ENCODE measurements at places on chromosomes 11 and 22.

DNA sequence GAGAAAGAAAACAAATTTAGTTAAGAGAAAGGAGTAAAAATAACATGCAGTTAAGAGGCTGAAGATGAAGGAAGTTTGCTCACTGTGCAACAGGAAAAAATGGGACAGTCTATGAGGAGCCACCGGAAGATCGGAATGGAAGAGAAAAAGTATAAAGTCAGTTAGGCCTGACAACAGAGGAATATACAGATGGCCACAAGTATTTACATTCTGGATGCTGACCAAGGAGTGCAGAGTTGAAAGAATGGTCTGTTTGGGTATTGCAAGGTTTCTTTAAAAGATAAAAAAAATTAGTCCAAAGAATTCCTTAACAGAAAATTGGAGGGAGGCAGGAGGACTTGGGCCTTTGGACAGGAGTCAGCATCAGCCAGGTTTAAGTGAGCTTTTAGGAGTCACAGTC, 37.5 kb downstream of the RBFOX2 start:
- no peak for DNase-seq

DNA sequence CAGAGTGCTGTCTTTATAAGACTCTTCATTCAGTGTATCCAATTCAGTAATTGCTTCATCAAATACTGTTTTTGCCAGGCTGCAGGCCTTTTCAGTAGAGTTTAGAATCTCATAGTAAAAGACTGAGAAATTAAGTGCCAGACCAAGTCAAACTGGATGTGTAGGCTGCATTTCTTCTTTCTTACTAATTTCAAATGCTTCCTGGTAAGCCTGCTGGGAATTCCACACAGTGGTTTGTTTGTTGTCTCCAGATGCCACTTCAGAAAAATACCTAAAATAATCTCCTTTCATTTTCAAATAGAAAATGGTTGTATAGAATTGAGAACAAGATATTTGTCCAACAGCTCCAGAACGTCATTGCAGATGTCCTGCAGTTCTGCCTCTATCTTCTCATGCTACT, 34.7 kb downstream of the LDHAL6A start:
- DNase-seq: no peak

DNA sequence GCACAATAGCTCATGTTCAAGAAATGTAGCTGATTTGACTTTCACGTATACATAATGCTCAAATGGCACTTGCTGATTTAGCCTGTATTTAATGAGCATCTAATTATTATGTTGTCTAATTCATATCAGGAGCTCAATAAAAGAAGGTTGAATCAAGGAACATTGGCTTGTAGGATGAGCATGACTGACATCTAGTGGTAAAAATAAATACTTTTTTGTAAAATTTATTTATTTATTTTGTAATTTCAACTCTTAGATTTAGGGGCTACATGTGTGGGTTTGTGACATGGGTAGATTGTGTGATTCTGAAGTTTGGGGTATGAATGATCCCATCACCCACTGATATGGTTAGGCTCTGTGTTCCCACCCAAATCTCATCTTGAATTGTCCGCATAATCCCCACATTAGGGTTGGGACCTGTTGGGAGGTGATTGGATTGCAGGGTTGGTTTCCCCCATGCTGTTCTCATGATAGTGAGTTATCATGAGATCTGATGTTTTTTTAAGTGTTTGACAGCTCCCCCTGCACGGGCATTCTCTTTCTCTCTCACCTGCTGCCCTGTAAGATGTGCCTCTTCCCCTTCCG, 1.7 kb upstream of the OR52E5 start:
- no peak for DNase-seq

DNA sequence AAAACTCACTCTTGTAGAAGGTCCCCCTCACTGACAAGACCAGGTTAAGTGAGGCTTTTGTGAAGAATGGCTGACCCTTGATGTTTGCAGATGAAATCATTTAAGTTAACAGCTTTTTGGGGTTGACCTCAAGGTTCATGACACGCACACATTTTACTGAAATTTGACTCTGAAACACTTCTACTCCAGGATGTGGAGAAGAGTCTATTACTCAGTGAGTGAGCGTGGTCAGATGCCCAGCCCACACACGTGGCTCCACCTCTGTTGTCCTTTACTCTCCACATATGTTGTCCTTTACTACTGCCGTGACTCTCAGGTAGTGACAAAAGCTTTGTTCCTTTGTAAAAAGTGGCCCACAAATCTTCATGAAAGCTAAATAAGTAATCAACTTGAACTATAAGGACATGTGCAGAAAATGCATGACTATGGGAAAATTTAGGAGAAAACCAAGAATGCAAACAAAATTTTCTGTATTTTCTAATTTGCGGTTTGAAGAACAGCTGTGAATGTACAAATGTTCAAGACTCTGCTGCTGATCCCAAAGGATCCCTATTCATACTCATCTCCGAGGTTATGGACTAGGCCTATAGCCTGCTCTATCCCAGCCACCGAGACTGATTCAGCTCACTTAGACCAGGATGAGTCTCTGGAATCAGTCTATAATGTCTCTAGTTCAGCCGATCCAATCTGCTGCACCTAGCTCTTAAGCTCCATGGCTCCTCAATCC, 22.4 kb downstream of the XRRA1 start:
- DNase-seq: no peak

DNA sequence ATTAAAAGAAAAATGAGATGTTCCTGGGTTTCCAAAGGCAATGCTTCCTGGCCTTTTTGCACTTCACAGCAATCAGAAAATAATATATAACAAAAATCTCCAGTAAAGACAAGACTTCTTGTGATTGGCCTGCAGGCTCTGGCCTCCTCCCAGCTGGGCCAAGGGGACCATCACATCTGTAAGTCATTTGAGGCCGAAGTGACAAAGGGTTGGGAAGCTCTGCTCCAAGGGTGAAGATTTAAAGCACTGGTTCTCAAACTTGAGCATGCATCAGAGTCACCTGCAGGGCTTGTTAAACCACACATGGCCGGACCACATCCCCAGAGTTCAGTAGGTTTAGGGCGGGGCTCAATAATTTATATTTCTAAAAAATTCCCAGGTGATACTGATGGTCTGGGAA, 32.1 kb downstream of the ARFGAP2 start:
- no peak for DNase-seq

DNA sequence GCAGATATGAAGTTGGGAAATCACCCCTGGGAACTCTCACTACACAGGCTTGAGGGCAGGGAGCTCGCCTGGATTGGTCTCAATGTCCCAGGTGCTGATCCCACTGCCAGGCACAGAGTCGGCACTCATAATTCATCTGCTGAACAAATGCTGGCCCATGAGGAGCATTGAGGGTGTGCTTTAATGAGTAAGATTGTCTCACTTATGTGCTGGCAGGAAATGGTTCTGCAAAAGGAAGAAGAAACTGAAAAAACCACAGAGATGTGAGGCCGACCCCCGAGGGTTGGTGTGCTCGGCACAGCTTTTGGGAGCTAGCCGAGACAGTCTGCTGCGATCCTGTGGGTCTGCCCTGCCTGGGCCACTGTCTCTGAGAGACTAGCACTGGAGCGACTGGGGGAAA, 9.4 kb downstream of the PLAAT2 start:
- DNase-seq: no peak

- DNase-seq: no peak
Observed at GRCh38 chr11:109062871-109063270, 359.1 kb upstream of the C11orf87 start.

DNA sequence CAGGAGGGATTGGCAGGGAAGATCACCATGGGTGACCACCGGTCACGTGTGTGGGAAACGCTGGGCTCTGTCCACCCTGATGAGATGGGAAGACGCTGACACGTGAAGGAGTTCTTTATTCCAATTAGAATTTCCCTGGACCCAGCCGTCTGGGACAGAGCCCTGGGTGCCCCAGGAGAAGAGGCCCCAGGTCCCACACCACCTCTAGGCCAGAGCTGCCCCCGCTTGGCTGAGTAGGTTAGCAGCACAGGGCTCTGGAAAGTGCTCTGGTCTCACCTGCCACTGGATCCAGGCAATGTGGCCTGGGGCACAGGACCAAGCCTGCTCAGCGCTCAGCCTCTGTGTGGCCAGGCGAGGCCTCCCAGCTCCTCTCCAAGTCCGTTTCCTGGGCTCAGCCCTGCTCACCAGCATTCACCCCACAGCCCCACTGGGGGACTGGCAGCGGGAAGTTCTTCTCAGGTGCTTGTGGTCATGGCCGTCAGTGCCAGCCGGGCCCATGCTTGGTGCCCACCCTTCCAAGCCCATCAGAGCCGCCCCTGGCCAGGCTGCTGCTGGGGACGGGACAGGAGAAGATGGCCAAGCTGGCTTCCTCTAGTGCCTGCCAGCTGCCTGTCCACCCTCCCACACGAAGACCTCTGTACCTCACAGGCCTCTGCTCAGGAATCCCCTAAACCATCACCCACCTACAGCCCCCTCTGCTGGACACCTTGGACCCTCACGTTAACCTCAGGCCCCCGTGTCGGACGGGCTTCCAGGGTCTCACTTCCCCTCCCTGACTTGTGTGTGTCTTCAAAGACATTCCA, 62.5 kb upstream of the FGF3 start:
- DNase-seq: no peak

DNA sequence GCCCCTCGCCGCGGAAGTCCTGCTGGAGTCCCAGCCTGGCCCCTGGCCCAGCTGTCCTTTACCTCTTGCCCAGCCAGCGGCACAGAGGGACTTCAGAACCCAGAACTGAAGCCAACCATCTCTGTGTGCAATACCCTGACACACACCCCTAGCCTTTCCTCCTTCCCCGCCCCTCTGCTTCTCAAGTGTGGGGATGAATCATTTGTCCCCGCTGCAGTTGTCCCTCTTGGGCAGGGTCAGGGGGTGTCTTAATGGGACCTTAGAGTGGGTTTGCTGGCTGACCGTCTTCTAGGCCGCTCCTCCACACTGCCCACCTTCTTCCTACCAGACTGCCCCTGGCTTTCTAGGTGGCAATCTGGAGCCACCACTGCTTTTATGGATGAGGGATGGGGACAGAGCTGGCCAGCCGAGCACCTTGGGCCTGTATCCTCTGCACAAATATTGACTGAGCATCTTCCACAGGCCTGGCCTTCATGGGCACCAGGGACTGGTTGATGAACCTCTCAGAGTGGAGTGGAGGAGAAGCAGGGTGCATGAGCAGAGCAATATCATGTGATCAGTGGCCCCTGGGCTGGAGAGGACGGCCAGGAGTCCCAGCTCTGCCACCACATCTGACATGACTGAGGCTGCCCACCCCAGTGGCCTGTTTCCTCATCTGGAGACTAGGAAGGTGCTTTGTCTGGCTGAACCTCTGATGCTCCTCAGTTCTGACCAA, 668 bp upstream of the CHST1 start:
- DNase-seq: no peak

DNA sequence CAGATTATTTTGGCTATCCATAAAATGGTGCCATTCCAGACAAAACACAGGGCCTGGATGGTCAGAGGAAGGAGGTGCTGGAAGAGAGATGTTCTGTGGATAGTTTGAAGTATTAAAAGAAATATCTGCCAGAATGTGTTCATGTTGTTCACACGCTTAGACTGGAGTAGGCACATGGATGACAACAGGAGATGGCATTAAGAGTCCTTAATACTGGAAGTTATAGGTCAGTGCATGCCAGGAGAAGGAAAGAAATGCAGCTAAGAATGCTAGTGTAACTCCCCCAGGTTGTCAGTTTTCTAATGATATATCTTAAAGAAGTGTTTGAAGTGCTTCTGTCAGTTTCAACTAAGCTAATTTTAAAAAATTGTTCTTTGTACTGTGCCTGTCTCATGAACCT, 20.2 kb downstream of the KREMEN1 start:
- DNase-seq: no peak

DNA sequence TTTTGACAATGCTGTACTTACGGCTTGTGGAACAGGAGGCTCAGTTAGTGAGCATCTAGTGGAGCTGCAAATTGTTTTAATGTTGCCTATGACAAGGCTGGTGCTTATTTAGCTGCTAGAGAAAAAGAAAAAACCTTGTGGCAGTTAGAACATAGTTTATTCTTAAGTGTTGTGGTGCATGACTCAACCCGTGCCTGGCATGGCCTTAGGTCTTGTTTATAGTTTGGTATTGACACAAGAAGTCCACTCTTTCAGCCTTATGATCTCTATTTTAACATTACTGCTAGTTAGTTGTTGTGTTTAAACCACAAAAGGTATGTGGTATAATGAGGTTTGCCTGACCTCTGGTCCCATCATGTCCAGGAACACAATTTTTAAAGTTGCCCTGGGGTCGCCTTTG, 744.6 kb downstream of the FAM181B start:
- DNase-seq: no peak

- DNase-seq: no peak
Observed at GRCh38 chr11:57596266-57596885, 1.1 kb upstream of the SERPING1 start.

All from ureter (tissue), 1 donor.